ENCODE measurements at places on chromosomes 12 and 14. TPM values are rescaled to one million over a fixed set of nuclear protein-coding genes. Genes with fewer than 3 reads are reported as not detected.

MUCL1 gene
- not detected for total RNA-seq

DICER1 gene
- 72.2 TPM for total RNA-seq

ISCA2 gene
- 14.8 TPM for total RNA-seq

AKAP6 gene
- 35.3 TPM for total RNA-seq

ANO2 gene
- total RNA-seq: 5.7 TPM

DNA sequence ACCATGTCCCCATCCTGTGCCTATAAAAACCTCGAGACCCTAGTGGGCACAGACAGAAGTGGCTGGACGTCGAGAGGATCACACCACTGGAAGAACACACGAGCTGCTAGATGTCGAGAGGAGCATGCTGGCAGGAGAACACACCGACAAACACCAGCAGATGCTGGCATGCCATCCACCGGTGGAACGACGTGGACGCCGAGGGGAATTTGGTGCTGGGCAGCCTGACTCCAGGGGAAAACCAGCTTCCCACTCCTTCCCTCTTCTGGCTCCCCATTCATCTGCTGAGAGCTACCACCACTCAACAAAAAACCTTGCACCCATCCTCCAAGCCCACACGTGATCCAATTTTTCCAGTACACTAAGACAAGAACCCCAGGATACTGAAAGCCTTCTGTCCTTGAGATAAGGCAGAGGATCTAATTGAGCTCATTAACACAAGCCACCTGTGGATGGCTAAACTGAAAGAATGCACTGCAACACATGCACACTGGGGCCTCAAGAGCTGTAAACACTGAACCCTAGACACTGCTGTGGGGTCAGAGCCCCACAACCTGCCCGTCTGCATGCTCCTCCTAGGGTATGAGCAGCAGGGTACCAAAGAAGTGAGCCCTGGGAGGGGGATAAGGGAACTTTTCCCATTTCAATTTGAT, 9.5 kb downstream of the RNASE6 start:
- no peaks in the 10 kb centered on the region for H3K36me3 ChIP-seq
- no peaks in the 10 kb centered on the region for H3K4me1 ChIP-seq
- no peak overlapping the region for H3K4me3 ChIP-seq
- no peaks in the 10 kb centered on the region for H3K27me3 ChIP-seq
- DNase-seq: no peak
- H3K27ac ChIP-seq: no peak overlapping the region

DNA sequence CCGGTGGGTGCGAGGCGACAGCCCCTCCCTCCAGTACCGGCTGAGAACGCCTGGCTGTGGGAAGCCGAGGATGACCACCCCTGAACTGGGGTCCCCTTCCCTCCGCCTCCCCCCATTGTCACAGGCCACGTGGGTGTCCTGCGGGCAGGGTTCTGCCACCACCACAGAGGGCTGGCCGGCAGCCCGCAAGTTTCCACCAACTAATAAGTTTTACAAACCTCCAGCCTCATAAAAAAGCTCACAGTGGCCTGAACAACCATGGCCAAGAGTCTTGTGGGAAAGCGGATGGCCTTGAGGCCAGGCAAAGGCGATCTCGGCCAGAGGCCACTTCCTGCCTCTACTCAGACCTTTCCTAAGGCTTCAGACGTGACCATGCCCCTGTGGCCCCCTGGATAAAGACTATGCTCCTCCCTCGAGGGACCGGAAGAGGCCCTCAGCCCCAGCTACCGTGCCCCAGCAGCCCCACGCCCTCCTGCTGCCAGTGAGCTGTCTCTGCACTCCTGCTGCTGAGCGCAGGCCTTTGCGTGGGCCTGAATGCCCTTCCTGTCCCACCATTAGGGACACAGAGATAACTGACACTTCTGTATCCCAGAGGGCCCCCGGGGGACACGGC, 46.1 kb upstream of the DLK1 start:
- H3K27ac ChIP-seq: no peak overlapping the region
- H3K27me3 ChIP-seq: peaks cover 4% of the 10 kb centered on the region
- no peak for DNase-seq
- no peaks in the 10 kb centered on the region for H3K36me3 ChIP-seq

GRCh38 chr14:54109521-54110120, 153.0 kb upstream of the BMP4 start:
- no peaks in the 10 kb centered on the region for H3K36me3 ChIP-seq
- no peaks in the 10 kb centered on the region for H3K27me3 ChIP-seq
- H3K4me3 ChIP-seq: no peak overlapping the region
- no peaks in the 10 kb centered on the region for H3K4me1 ChIP-seq
- no peak for DNase-seq

- no peaks in the 10 kb centered on the region for H3K27me3 ChIP-seq
- no peak overlapping the region for H3K27ac ChIP-seq
- no peak for DNase-seq
- H3K36me3 ChIP-seq: peaks cover 69% of the 10 kb centered on the region
- H3K4me1 ChIP-seq: no peaks in the 10 kb centered on the region
Measured at GRCh38 chr12:118025168-118025567, 8.7 kb downstream of the RFC5 start.

DNA sequence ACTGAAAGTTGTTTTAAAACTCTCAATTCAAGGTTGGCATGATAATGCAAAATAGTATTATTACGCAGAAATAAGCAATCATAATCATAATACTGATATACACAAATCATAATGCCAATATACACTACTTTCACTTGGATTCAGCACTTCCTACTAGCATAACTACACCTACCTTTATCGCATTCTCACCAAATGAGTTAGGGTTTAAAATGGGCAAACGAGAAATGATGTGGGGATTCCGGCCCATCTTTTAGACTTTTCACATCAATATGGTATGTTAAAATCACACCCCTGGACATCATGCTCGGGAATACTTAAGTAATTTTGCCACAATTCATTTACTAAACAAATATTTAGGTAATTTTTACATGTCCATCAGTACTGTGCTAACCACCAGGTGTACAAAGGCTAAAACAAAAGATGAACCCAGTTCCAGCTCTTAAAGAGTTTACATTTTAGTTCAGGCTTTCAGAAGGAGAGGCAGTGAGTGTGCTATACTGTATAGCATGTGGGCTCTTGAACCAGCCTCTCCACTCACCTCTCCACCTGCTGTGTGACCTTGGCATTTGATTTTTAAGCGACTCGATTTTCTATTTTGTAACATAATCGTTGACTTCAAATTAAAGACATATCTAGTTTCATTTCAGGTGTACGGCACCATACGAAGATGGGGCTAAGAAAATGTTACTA, 1.1 kb upstream of the USP15 start:
- H3K27me3 ChIP-seq: no peaks in the 10 kb centered on the region
- peak overlapping the region; percentile 90 for H3K4me3 ChIP-seq
- DNase-seq: no peak
- H3K27ac ChIP-seq: peak overlapping the region; percentile 91

DNA sequence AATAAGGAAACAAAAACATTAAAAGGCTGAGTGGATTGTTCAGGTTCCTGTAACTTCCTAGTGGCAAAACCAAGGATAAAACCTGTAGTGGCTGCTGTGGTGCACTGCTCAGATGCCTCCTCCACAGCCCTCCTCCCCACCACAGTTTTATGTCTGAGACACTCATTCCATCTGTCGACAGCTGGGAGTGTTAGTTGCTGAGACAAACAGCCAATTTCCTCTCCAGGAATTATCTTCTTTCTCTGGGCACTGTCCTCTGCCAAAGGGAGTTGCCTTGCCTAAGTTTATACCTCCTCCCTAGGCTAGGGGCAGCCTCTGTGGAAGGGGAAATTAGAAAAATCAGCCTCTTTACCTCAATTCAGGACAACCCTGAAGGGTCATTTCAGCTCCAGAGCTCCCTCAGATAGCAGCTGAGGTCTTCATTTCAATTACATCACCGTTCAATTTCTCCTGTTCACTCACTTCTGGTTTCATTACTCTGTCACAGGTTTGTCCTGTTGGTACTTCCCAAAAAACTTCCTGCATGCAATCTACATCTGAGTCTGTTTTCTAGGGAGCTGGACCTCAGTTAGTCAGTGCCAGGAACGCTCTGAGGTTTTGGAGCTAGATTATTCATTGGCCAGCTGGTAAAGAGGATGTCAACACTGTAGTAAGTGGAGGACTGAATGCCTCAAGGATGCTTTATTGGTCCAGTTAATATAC, 74.9 kb upstream of the ATP2B1 start:
- H3K36me3 ChIP-seq: no peaks in the 10 kb centered on the region
- no peak overlapping the region for H3K4me3 ChIP-seq
- H3K4me1 ChIP-seq: peaks cover 6% of the 10 kb centered on the region
- DNase-seq: no peak

GRCh38 chr12:496736-497135, 37.0 kb downstream of the B4GALNT3 start:
- no peak overlapping the region for H3K27ac ChIP-seq
- H3K4me1 ChIP-seq: no peaks in the 10 kb centered on the region
- no peak overlapping the region for H3K4me3 ChIP-seq

DNA sequence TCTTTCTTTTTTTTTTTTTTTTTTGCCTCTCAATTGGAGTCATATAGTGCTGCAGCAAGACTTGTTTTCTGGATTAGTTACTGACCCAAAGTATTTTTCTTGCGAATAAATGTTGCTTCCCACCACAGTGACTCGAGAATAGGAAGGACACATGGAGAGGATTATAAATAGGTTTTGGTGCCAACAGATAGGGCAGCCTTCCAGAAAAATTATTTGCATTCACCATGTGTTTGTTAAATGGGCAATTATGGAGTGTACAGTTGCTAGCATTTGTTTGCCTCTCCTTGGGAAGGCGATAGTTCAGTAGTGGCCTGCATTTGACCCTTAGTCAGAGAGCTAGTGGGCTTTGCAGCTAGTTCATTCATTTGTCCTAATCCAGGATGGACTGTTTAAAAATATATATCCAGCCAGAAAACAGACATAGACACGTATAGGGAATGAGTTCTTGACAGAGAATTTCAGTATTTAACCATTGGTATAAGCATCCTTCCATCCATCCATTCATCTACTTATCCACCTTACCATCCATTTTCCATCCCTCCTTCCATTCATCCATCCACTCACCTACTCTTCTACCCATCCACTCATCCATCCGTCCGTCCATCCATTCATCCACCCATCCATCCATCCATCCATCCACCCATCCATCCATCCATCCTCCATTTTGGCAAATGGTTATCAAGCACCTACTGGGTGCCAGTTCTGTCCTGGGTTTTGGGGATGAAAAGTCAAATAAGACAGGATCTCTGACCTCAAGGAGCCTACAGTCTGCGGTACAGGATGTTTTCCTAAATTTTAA, 67.5 kb downstream of the CHST11 start:
- H3K27ac ChIP-seq: no peak overlapping the region
- H3K36me3 ChIP-seq: no peaks in the 10 kb centered on the region
- peaks cover 17% of the 10 kb centered on the region for H3K4me1 ChIP-seq
- DNase-seq: no peak

DNA sequence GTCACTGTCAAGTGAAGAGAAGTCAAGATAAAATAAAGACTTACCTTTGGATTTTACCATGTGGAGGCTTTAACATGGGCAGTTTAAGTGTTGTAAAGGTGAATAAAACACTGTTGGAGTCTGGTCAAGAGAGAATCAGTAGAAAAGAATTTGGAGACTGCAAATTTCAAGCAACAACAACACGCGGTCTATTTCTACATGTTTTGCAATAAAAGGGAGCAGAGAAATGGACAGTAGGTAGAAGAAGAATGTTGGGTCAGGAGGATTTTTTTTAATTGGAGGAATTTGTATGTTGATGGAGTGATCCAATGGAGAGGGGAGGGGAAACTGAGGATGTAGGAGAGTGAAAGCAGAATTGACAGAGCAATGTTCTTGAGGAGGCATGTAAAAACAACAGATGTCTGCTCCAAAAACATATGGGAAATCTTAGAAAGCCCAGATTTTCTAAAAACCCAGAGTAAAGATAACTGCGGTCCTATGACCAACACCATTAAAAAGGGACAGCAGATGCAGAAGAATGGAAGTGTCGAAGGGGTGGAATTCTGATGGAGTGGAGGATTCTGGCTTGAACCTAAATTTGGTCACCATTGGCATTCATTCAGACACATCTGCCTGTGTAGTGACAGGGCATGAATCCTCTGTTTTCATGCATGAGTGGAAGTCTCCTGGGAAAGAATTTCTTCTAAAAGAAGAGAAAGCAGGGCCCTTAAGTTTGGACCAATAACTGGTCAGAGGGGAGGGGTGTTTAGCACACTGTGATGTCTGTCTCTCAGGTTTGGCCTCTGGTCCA, 68.0 kb upstream of the OSBPL8 start:
- no peak overlapping the region for H3K4me3 ChIP-seq
- H3K36me3 ChIP-seq: no peaks in the 10 kb centered on the region
- H3K27ac ChIP-seq: no peak overlapping the region
- no peaks in the 10 kb centered on the region for H3K27me3 ChIP-seq

- DNase-seq: no peak
- no peaks in the 10 kb centered on the region for H3K4me1 ChIP-seq
- H3K27ac ChIP-seq: no peak overlapping the region
Measured at GRCh38 chr12:70598467-70599193, 38.6 kb downstream of the PTPRB start.

DNA sequence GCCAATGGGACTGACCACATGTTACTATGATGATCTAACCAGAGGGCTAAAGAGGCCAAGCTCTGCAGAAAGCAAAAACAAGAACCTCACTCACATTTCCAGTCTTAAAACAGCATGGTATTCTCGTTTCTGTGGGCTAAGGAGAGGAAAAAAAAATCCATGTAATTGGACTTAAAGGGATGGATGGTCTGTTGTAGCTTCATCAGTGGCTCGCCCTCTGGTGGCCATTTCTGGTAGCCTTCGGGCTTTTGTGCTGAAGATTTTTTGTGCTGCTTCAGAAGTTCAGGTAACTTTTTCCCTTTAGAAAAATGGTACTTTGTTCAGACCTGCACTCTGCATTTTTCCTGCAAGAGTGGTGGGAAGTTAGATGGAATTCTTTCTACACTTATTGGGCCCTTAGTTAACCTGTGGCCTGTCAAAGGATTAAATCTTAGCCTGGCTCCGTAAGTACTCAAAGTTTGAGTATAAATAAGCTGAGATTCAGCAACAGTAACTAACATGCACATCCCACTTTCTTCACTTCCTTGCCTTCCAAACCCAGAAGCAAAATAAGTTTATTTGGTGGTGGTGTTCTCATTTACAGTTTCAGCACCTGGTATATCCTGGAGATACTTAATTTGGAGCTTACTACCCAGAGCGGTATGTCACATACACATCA, 22.3 kb downstream of the DCAF4 start:
- no peaks in the 10 kb centered on the region for H3K27me3 ChIP-seq
- H3K27ac ChIP-seq: no peak overlapping the region
- H3K4me3 ChIP-seq: no peak overlapping the region
- peaks cover 3% of the 10 kb centered on the region for H3K36me3 ChIP-seq
- no peaks in the 10 kb centered on the region for H3K4me1 ChIP-seq

Measured in esophagus muscularis mucosa (tissue), 4 donors.